ENCODE measurements at places on chromosomes 3 and 15.

DNA sequence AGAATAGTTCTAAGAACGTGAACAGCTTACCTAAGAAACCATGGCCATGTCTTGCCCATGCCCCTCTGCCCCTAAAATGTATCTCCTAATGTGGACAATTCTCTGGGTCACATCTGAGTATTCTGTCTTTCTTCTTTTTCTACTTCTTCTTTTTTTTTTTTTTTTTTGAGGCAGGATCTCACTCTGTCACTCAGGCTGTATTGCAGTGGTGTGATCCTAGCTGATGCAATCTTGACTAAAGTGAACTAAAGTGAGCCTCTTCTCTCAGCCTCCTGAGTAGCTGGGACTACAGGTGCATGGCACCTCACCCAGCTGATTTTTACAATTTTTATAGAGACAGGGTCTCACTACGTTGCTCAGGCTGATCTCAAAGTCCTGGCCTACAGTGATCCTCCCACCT is 204.8 kb upstream of the ZPLD1 start:
- DNase-seq: no peak

- DNase-seq: no peak
Measured at GRCh38 chr3:127790882-127791183, 31.5 kb downstream of the MGLL start.

- no peak for DNase-seq
Measured at GRCh38 chr3:56795829-56796185, 5.9 kb downstream of the ARHGEF3 start.

DNA sequence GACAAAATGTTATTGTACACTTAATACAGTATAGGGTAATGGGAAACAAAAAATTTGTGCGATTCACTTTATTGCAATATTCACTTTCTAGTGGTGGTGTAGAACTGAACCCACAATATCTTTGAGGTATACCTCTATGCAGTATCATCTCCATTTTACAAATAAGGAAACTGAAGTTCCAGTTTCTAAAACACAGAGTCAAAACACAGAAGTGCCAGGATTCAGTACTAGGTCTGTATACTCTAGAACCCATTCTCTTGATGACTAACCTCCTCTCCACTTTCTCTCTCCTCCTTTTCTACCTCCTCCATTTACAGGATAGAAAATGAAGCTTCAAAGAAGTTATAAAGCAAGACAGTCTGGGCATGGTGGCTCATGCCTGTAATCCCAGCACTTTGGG is 62.2 kb downstream of the MB21D2 start:
- DNase-seq: no peak

- DNase-seq: no peak
Measured at GRCh38 chr3:105688821-105689220, 180.0 kb downstream of the CBLB start.

DNA sequence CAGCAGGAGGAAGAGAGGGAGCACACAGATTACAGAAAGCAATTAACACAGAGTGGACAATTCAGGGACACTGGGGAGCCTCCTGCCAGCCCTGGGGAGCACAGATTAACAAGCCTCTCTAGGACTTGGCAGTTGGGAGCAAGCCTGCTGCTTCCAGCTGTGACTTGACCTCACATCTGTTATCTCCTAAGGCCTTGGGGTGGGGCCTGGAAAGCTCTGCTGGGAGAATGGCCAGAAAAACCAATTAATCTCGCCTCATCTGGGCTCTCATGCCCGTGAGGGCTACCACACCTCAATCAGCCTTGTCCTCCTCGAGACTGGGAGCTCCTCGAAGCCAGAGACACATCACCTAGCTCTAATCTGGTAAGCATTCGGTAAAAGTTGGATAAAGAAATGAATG is 39.1 kb downstream of the SEMA5B start:
- DNase-seq: no peak

DNA sequence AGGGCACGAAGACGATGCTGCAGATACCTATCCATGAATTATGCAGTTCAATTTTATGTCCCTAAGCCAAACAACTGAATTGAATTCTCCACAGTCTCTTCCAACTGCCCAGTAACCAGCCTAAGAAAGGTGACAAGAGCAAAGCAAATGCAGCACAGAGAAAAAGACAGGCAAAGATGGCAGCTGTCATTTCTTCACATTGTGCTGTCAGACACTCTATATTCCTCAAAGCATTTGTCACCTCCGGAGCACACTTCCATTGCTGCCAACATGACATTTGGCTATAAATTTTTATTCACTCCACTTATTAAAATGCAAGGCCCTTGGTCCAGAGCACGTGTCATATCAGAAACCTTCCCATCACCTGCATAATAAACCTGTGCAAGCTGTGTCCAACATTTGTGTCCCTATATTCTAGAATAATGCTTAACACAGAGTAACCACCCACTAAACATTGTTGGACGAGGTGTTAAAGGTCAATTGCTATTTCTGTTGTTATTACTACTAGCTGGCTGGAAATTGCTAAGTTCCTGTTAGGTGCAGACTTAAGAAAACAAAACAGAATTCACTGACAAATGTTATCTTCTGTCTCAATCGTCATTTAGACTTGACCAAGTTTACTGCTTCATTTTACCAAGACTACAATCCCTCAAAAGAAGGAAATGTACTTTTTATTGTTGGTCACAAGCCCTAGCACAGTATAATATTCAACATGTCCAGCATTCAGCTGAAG is 89.7 kb downstream of the MAGI1 start:
- no peak for DNase-seq
